Prostate gland (tissue), 2 donors: ENCODE measurements at places on chromosomes 3 and 15.

DNA sequence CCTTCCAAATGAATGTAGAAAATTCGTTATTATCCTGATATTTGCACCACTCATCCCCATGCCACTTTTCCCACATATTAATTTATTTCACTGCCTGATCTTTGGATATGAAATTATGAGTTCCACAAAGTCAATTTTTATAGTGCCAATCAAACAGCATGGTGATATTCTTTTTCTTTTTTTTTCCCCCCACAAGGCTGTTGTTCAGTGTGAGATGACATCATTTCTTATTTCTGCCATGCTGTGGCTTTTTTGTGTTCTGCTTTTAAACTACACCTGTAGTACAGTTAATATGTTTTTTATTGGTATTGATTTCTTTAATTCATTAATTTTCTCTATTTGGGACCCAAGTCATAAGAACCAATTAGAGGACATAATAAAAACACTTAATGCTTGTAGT lies 14.6 kb downstream of the MYNN start:
- DNase-seq: no peak

DNA sequence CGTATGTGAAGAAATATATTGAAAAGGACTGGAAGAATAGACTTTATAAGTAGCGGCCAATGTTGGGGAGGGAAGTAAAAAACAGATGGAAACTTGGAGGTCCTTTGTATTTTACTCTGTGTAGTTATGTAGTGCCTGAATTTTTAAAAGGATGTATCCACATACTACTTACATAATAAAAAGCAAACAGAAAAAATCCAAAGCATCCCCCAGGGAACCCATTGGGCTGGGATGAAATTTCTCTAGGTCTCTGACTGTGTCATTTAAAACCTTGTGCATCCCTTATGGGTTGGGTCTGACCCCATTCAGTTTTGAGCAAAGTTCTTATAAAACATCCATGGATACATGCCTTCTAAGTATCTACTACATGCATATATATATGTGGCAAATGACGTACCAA lies 141.1 kb downstream of the NR1D2 start:
- DNase-seq: no peak

- no peak for DNase-seq
Observed at GRCh38 chr3:13461169-13462124, 18.7 kb upstream of the HDAC11 start.

DNA sequence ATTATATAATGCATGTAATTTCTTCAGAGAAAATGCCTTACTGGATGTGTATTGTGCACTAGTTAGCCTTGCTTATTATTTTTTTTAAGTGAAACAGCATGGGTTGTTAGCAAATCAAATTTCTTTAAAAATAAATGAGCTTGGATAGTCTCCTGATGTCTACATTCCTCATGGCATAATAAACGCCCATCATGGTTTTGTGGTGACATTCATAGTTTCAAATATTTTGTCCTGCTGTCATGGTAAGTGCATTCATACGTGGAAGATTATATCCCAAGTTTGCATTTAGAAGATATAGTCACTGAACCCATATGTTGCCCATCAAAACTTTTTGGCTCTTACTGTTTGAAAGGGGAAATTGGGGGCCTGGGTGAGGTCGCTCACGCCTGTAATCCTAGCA lies 130.7 kb downstream of the ALCAM start:
- DNase-seq: no peak

- DNase-seq: no peak
Observed at GRCh38 chr3:67048067-67048714, 50.1 kb downstream of the KBTBD8 start.

DNA sequence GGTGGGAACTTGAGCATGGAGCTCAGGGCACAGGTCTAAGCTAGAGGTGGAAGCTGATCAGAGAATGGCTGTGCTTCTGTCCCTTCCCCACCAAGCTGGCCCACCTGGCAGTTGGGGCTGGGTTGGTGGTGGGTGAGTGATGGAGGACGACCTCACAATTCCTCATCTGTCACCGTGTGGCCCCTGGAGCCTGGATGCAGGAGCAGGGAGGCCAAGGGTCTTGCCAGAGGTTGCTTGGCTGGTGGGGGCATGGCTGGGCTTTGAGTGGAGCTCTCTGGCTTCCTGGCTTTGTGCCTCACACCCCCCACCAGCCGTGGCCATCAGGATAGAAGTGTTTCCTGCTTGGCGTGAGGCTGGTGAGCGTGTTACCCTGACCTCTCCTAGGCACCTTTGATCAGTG lies 36.0 kb downstream of the FBLN2 start:
- DNase-seq: no peak

DNA sequence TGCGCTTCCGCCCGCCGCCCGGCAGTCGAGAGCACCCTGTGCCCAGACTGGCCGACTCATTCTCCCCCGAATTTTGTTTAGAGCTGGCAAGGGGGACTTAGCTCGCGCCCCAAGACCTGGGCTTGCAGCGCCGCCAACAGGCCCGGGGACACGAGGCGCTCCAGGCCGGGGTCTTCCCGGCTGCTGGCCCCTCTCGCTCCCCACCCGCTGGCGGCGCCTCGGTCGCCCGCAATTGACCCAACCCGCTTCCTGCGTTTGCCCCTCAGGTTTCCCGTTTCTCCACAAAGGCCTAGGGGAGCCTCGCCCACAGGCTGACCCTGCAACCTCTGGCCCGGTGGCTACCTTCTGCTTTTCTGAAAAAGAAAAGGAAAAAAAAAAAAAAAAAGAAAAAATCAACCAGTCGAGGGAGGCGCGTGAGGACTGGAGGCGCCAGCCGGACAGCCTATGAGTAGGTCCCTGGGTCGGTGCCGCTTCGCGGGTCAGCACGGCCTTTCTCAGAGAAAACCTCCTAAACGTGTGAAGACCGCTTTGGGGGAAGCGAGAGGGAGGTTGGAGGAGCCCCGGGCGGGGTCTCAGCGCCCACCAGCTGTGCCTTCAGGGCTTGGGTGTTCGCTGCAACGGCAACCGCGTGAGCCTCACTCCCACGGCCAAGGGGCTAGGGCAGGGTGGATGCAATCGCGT lies 7.2 kb downstream of the FOXL2 start:
- no peak for DNase-seq

DNA sequence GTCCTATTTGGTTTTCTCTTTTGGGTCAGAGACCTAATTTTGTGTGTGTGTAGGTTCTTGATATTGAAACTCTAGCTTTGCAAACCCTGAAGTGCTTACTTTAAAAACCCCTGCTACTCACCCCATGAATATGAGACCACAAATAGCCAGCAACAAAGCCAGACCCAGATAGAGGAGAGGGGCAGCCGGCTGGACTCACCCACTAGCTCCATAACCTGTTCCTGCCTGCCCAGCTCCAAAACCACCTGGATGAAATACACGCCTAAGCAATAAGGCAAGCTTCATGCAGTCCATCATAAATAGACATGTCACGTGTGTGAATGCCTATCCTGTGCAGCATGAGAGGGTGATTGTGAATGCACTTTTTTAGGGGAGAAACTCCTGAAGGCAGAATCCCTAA lies 3.7 kb upstream of the TXNRD3 start:
- DNase-seq: no peak

GRCh38 chr15:100124361-100124760 lies 217.4 kb downstream of the ADAMTS17 start:
- no peak for DNase-seq

- DNase-seq: peak; percentile 4
Observed at GRCh38 chr3:192273001-192273696, 454.2 kb downstream of the FGF12 start.

GRCh38 chr3:195267096-195267495 lies 3.9 kb downstream of the XXYLT1 start:
- DNase-seq: no peak

- no peak for DNase-seq
Observed at GRCh38 chr3:11587766-11588165, 55.9 kb downstream of the VGLL4 start.

DNA sequence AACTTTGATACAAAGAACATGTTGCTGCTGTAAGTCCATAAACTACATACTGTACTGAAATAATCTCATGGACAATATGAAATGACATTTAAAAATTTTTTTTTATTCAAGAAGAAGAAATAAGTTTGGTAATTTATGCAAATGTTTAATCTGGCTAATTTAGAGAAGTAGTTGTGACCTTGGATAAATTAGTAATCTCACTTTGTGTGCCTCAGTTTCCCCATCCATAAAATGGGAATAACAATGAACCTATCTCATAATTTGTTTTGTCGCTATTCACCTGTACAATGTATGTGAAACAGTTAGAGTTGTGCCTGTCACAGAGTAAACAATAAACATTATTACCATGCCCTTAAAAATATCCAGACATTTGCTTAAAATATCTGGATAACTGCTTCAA lies 15.3 kb upstream of the DPH6 start:
- DNase-seq: no peak

DNA sequence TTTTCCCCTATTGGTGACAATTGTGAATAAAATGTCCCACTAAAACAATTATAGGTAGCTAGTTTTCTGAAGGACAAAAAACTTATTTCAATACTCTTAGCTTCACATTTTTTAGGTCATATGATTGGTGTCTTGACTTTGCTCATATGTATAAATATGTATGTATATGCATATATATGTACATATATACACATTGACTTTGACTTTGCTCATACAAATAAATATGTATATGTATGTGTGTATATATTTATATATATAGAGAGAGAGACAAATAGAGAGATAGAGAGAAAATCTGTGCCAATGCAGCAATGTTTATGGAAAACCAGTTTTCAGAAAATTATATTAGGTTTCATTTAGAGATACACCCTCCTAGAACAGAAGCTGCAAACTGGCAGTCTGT lies 5.7 kb downstream of the MDFIC2 start:
- DNase-seq: no peak

GRCh38 chr3:145259166-145259880 lies 901.7 kb downstream of the PLOD2 start:
- no peak for DNase-seq

GRCh38 chr3:125431912-125432790 lies 57.0 kb upstream of the ZNF148 start:
- DNase-seq: no peak

DNA sequence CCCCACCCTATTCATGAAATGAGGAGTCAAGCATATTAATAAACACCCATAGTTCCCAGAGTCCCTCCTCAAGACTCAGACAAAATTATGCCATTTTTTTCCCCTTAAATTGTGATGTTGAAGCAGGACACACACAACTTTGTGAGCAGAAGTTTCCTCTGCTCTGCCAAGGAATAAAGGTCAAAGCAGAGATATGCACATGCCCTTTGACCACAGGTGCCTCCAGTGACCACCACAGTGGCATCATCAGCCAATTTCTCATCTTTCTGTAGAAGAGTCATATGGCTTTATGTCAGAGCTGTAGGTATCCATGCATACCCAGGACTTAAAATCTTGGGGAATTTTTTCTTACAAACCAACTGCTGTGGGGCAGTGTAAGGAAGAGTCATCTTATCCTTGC lies 304.4 kb upstream of the GADL1 start:
- DNase-seq: no peak

DNA sequence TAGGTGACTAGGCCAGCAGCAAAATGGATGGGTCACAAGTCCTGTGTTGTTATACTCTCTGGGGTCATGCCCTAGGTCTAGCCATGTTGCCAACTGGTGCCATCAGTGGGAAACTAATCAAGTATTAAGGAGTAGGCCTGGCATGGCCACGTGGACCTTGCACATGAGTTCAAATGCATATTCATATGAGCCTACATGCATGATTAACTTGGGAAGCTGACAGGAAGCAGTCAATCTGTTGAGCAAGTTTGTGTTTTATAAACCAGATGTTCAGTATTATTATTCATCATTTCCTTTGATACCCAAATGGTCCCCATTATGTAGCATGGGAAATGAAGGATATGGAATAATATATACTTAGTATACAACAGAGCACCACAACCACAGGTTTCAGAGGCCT lies 95.0 kb downstream of the LRTM1 start:
- no peak for DNase-seq

GRCh38 chr3:129645286-129645685 lies 38.8 kb upstream of the PLXND1 start:
- no peak for DNase-seq

- no peak for DNase-seq
Observed at GRCh38 chr3:194582196-194582905, 50.9 kb downstream of the TMEM44 start.

GRCh38 chr15:72840114-72840513 lies 56.6 kb upstream of the ADPGK start:
- no peak for DNase-seq

GRCh38 chr3:5791558-5791957 lies 604.1 kb downstream of the EDEM1 start:
- DNase-seq: no peak

- DNase-seq: no peak
Observed at GRCh38 chr3:195544634-195545033, 1.5 kb upstream of the PPP1R2 start.

DNA sequence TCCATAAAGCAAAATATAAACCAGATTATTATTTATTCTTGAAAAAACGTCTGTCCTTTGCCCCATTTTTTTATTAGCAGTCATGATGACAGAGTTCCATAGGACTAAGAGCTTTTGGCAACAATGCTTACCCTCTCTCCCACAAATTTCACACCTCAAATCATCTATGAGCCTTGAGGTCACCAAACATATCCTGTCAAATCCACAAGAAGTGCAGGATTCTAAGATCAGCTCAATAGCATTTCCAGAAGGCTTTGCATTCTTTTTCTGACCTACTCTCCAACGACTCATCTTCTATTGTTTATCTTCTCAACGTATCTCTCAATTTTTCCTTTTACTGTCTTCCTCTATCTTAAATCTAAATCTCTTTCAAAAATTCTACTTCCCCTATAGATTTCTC lies 619.1 kb upstream of the BCHE start:
- no peak for DNase-seq

GRCh38 chr3:28727307-28727706 lies 378.7 kb upstream of the AZI2 start:
- peak; percentile 7 for DNase-seq

DNA sequence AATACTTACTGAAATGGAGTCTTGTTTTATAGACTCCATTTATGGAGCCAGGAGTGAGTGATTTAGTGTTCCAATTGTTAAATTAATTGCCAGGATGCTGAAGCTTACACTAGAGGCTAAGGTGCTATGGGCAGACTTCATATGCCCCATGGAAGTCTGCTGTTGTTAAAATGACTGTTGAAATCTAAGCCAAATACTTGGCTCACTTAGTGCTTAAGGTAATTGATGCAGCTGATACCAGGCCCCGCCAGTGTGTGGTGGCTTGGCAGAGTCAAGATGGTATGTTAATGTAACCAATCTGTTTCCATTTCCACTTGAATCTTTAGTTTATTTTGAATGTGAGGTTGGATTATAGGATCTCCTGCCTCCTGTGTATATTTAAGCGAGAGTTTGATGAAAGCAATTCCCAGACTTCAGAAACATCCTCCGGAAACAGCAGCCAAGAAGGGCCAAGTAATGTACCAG lies 187.1 kb downstream of the ITPR1 start:
- no peak for DNase-seq
